ENCODE measurements at places on chromosomes 13 and 19. TPM values are rescaled to one million over a fixed set of nuclear protein-coding genes. Genes with fewer than 3 reads are reported as not detected.
A peak's percentile ranks its signal among the peaks of the same experiment; 100 is the strongest.

DNA sequence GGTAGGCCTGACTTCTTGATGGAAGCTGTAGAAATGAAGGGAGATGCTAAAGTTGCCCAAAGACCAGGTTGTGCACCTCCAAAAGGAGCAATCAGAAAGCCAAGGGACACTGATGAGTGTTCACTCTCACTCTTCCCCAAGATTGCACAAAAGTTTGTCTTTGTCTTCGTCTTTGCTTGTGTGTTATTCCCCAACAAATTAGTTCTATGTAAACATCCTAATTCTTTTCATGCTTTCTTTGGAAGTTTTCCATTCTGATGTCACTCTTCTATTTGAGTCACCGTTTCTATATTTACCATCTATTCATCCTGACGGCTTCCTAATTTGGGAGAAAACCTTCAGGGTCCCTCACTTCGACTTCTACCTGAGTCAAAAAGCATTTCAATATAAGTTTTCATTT, 3.7 kb upstream of the TMEM272 start:
- peaks cover 18% of the 10 kb centered on the region for H3K4me1 ChIP-seq
- DNase-seq = peak; percentile 74
- no peaks in the 10 kb centered on the region for H3K36me3 ChIP-seq
- H3K27me3 ChIP-seq = no peaks in the 10 kb centered on the region

The TARM1 gene
- total RNA-seq = not detected

DNA sequence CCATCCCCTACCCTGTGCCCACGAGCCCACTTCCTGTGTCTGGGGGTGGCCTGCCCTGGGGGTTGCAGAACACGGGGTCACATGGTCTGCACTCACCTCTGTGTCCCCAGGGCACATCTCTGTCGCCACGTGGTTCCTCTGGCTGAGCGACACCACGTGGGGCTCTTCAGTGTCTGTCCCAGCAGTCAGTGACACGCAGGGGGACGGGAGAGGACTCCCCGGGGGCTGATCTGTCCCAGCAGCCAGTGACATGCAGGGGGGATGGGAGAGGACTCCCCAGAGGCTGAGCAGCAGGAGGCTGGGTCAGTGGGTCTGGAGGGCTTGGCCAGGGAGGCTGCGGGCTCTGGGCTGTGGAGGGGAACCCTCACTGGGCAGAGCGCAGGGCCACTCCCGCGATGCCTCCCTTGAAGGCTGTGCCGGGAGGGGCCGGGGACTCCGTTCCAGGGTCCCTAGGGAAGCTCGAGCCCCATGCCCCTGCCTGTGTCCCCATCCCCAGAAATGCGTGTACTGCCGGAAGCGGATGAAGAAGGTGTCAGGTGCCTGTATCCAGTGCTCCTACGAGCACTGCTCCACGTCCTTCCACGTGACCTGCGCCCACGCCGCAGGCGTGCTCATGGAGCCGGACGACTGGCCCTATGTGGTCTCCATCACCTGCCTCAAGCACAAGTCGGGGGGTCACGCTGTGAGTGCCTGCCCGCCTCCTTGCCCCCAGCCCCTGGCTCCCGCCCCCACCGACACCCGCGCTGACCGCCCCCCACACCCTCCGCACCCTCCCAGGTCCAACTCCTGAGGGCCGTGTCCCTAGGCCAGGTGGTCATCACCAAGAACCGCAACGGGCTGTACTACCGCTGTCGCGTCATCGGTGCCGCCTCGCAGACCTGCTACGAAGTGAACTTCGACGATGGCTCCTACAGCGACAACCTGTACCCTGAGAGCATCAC, 174.8 kb downstream of the KDM4B start:
- no peaks in the 10 kb centered on the region for H3K27me3 ChIP-seq
- no peak overlapping the region for H3K4me3 ChIP-seq
- no peak overlapping the region for H3K27ac ChIP-seq
- no peak for DNase-seq
- no peaks in the 10 kb centered on the region for H3K4me1 ChIP-seq

The STX10 gene
- 179 TPM for total RNA-seq

GRCh38 chr13:36737524-36738083, 63.8 kb downstream of the SERTM1 start:
- H3K4me3 ChIP-seq = no peak overlapping the region
- DNase-seq = no peak
- no peaks in the 10 kb centered on the region for H3K36me3 ChIP-seq
- H3K27me3 ChIP-seq = no peaks in the 10 kb centered on the region

DNA sequence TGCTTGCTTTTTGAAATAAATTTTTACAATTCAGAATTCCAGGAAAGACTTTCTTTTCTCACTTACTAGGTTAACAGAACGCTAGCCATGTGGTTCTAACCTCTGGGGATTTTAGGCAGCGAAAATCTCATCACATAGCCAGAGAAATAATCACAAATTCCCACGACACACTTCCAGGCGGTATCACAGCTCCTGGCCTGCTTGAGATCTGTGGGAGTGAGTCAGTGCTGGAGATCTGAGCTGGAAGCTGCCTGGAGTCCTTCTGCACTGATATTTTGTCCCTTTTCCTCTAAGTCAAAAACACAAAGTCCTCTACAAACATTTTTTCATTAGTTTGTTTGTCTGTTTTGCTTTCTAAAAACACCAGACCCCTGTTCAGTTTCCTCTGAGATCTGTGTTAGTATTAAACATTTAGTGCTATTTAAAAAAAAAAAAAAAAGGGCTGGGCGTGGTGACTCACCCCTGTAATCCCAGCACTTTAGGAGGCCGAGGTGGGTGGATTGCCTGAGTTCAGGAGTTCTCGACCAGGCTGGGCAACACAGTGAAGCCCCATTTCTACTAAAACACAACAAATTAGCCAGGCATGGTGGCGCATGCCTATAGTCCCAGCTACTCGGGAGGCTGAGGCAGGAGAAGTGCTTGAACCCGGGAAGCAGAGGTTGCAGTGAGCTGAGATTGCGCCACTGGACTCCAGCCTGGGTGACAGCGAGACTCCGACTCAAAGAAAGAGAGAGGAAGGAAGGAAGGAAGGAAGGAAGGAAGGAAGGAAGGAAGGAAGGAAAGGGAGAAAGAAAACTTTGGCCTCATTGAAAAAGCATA, 12.2 kb upstream of the UBE2L5 start:
- H3K4me1 ChIP-seq = peaks cover 12% of the 10 kb centered on the region
- H3K27ac ChIP-seq = no peak overlapping the region
- peak; percentile 21 for DNase-seq

DNA sequence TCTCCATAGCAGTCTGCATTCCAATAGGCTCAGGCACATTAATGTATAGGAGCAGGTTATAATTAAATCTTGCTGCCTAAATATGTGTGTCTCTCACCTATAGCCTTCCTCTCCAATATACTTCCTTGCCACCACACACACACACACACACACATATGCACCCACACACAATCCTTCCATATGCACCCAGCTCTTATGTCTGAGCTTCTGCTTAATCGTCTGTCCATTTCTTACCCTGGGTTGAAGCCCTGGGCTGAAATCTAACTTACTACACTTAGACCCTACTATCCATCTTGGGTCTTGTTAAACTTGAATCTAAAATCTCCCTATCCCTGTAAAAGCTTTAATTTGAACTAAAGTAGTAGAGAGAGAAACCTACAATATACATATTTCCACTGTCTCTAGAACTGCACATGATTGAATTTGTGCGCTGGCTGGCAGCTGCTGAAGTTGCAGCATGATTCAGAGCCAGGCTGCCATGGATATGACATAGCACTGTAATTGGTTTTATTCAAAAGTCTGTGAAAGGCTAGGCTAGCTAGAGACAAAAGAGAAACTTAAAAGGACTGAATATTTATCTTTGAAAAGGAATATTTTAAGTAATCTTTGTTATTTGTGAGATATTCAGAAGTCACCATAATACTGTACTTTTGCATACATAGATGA, 25.7 kb upstream of the FREM2 start:
- peaks cover 17% of the 10 kb centered on the region for H3K27me3 ChIP-seq
- H3K4me3 ChIP-seq = no peak overlapping the region
- DNase-seq = no peak
- H3K27ac ChIP-seq = no peak overlapping the region

DNA sequence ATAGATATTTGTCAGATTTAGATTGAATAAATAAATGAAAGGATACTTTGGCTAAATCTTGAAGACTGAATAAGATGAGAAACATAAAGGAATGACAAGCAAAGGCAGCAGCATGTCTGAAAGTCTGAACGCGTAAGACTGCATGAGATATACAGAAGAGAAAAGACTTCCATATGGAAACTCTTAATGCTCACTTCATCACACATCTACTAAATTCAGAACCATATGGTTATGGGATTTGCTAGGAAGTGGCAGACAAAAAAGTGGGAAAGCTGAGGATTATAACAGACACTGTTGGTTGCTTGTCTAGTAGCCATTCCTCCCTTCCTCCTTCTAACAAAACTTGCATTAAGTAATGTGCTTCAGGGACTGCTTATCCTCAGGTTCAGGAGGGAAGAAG, 446.7 kb downstream of the KCTD12 start:
- peaks cover 5% of the 10 kb centered on the region for H3K4me1 ChIP-seq
- no peaks in the 10 kb centered on the region for H3K27me3 ChIP-seq
- no peak overlapping the region for H3K27ac ChIP-seq
- no peaks in the 10 kb centered on the region for H3K36me3 ChIP-seq
- no peak for DNase-seq

The KLHL1 gene
- total RNA-seq = not detected

The KIR3DL2 gene
- not detected for total RNA-seq

The CPB2 gene
- not detected for total RNA-seq

DNA sequence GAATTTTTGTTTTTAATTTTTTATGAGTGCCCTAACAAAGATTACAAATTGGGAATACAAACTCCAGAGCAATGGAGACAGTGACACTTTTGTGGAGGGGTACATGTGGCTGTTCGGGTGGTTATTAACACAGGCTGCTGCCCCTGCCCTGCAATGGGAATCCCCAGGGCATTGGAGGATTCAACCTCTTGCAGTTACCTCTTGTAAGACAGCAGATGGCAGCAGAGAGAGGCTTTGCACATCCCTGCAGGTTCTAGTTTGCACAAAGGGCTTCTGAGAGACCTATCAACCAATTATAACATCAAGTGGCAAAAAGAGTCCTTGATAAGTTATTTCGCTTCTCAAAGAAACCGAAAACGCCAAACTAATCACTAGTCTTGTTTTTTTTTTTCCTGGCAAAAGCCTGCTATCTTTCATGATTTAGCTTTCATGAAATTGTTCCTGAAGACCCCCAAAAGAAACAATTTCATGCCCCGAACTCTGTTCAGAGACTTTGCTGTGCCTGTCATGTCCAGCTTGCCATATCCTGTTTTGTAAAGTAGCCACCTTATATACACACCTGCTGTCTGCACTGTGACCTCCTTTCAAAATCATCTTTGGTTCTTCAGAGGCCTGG, 10.4 kb downstream of the GJB2 start:
- no peaks in the 10 kb centered on the region for H3K27me3 ChIP-seq
- H3K4me3 ChIP-seq = no peak overlapping the region
- no peaks in the 10 kb centered on the region for H3K4me1 ChIP-seq

The ZAR1L gene
- not detected for total RNA-seq

GRCh38 chr13:101267656-101268055, 148.7 kb downstream of the NALCN start:
- no peaks in the 10 kb centered on the region for H3K36me3 ChIP-seq
- peaks cover 33% of the 10 kb centered on the region for H3K4me1 ChIP-seq
- peak; percentile 93 for DNase-seq
- no peak overlapping the region for H3K4me3 ChIP-seq

GRCh38 chr19:5894704-5895349, 8.8 kb downstream of the NDUFA11 start:
- DNase-seq = no peak
- H3K36me3 ChIP-seq = peaks cover 8% of the 10 kb centered on the region
- H3K27ac ChIP-seq = no peak overlapping the region
- no peaks in the 10 kb centered on the region for H3K27me3 ChIP-seq
- no peaks in the 10 kb centered on the region for H3K4me1 ChIP-seq
- no peak overlapping the region for H3K4me3 ChIP-seq

DNA sequence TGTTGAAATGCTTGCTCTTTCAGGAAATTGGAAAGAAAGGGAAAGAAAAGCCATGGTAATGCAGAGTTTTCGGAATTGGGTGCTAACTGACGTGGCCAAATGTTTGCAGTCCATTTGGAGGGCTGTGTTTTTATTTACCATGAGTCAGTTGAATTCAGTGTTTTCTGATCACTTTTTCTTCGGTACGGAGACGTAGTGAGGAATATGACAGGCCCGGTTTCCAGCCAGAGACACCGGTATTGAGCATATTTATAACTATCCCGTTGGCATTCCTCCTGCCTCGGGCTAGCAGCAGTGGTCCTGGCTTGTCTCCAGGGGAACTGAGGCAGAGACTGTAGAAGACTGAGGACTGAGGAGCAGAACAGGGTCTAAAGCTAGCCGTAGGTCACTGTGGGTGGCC, 1.0 kb downstream of the CDC16 start:
- H3K4me3 ChIP-seq = peak overlapping the region; percentile 92
- no peaks in the 10 kb centered on the region for H3K27me3 ChIP-seq
- peaks cover 3% of the 10 kb centered on the region for H3K4me1 ChIP-seq
- peak overlapping the region; percentile 61 for H3K27ac ChIP-seq
- peaks cover 16% of the 10 kb centered on the region for H3K36me3 ChIP-seq

The C5AR1 gene
- not detected for total RNA-seq

DNA sequence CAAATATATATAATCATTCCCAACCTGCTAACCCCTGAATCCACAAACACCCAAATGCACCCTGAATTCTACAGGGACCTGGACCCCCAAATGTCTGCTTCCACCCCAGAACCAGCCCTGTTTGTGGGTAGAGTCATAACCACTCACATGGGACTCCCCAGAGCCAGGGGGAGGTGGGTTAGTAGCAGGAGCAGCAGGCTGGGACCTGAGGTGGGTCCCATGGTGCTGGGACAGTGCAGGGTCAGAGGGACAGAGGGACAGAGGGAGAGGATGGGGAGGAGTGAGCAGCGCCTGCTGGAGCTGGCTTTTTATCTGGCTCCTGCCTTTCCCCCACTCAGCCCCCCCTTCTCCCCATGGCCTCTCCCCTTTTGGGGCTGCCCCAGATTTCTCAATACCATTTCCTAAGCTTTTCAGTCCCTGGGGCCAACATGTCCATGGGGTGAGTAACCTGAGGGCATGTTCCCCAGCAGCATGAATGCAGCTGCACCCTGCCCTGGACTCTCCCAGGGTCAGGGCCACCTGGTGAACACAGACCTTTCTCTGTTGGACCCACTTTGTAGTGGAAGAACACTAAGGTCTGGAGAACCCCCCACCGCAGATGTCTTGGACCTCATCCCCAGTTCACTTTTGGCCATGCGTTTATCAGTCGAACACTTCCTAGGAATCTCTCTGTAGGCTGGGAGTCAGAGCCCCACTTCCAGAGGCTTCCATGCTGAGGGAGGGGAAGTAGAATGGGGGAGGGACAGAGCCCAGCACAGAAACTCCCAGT, at the start of gene C3:
Gene C3 (minus strand): TSS at position 282 of the 769 bp plus-strand sequence. CDS start 61 bp downstream, at position 221.
- H3K4me3 ChIP-seq = no peak within 1 kb of the TSS
- DNase-seq = no peak
- H3K27me3 ChIP-seq = no peaks in the 10 kb centered on the region
- H3K4me1 ChIP-seq = no peaks in the 10 kb centered on the region

The NOVA2 gene
- 0.06 TPM for total RNA-seq

- H3K27me3 ChIP-seq = no peaks in the 10 kb centered on the region
- no peak overlapping the region for H3K4me3 ChIP-seq
- DNase-seq = no peak
- no peak overlapping the region for H3K27ac ChIP-seq
- H3K36me3 ChIP-seq = no peaks in the 10 kb centered on the region
These were observed 287.5 kb downstream of the ZNF536 start for GRCh38 chr19:30659638-30660037.
